ENCODE measurements at places on chromosomes 5 and 9.

DNA sequence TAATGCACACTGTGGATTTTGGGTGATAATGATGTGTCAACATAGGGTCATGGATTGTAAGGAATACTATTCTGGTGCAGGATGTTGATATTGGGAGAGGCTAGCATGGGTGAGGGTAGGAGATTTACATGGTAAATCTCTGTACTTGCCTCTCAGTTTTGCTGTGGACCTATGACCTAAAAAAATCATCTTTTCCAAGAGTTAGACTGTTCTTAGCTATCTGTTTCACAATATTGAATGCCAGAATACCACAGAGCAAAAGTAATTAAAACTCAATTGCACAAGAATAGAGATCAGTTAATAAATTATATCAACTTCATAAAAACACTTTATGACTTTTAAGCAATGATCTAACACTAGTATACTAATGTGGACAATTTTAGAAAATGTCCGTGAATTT, 651.6 kb downstream of the HTR1A start:
- no peak for DNase-seq

- no peak for DNase-seq
These were observed 119.7 kb upstream of the PJA2 start for GRCh38 chr5:109529520-109529919.

GRCh38 chr9:99778308-99778707, 43.4 kb upstream of the NR4A3 start:
- DNase-seq, result no peak

DNA sequence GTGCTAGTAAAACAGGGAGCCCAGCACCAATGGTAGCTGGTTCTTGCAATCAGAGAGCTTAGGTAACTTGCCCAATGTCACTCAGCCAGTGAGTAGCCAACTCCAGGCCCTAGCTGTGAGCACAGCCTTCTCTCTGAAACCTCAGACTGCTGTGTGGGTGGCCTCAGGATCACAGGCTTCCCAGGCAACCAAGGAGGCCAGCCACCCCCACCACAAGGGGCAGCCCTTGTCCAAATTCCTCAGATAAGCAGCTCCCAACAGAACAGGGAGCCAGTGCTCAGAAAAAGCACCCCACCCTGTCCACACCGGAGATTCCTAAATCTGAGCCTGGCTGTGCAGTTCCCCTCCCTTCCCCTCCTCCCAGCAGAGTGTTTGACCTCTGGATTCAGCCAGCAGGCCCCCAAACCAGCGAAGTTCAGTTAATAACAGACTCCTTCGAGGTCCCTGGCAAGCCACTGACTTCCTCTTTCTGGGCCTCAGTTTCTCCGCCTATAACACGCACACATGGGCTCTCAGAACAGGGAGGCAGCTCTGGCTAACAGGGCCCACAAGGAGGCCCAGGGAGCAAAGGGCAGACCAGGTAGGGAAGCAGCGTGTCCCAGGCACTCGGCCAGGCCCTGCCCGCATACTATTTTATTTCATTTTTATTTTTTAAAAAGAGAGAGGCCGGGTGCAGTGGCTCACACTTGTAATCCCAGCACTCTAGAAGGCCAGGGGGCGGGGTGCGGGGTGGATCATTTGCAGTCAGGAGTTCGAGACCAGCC, 2.7 kb downstream of the EEIG1 start:
- peak; percentile 68 for DNase-seq

- no peak for DNase-seq
These were observed 8.5 kb downstream of the B4GALT7 start for GRCh38 chr5:177608243-177609075.

DNA sequence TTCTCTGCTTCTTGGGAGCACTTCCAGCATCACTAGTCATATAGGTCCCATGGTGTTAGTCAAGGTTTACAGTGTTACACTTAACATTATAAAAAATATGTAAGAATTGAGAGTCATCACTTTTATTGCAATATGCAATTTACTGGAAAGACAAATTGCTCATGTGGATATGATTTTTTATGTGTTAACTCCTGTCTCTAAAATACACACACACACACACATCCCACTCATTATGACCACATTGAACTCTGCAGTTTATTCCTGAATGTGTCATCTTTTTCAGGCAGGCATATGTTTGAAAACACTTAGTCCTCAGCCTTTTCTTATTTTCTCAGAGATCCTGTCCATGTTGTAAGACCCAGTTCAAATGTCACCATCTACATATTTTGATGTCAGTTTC, 148.5 kb upstream of the MRPS30 start:
- DNase-seq, result no peak

DNA sequence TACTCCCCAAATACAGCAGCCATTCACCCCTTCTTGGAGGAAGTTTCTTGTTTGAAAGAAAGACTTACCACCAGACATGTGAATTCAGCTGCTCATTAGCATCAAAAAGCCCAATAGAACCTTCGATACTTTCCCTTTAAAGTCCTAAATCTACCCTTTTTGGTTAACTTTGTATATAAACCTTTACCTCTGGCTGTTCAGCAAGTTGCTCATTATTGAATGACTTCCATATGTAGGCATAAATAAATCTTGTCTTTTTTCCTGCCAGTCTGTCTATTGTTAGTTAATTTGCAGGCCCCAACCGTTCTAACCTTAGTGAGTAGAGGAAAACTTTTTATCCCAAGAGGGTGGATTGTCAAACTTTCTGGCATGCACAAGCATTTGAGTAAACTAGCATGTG, 27.9 kb upstream of the FBXL17 start:
- DNase-seq, result no peak

DNA sequence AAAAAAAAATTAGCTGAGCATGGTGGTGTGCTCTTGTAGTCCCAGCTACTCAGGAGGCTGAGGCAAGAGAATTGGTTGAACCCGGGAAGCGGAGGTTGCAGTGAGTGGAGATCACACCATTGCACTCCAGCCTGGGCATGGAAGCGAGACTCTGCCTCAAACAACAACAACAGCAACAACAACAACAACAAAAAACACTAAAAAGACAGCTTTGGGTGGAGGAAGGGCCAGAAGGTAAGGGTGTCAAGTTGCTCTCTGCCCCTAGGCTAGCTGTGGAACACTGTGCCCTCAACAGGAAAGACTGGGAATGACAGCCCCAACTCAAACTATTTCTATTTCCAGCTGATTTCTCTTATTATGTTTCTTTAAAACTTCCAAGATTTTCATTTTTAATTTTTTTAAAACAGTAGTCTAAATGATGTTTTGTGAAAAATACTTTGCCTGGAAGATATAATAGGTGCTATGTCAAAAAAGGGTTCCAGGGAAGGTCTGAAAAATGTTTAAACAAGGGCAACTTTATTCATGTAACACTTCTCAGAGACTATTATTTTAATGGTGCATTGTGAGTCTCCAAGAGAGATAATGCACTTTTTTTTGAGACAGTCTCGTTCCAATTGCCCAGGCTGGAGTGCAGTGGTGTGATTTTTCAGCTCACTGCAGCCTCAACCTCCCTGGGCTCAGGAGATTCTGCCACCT, 29.9 kb downstream of the CLINT1 start:
- no peak for DNase-seq

DNA sequence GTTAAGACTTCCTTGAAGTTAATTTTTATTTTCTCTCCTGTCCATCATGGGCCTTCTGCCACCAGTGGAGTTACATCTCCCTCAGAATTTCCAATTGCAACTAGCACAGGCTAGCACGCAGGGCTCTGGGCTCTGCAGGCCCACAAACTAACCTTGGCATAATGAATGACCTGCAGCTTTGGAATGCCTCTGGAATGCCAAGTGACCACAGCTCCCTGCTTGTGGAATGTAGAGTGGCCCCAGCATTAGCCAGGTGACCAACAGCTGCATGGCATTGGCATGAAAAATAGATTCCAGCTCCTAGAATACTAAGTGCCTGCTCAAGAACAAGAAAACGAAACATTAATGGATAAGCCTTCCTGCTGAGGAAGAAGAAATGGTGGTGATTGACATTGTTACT, 726.1 kb downstream of the BRINP1 start:
- DNase-seq, result no peak

DNA sequence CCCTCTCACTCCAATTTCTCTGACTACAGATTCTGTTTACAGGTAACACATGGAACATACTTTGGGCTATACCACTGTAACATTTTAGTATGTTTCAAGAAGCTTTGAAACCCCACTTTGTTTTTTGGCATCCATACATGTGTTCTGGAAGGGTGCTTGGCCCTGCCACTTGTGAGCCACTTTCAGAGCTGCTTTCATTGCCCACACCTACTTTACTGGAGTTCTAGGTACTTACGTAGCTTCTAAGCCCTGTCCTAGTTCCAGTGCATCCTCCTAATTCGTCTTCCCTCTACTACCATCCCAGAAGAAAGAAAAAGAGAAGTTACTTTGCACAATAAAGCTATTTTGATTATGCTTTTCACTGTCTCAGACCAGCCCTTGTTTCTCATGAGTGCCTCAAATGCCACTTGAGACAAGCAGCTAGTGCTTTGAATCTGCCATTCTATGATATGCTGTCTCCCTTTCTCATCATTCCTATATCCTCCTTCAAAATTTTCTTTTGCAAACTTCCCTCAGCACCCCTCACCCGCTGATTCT, 26.5 kb upstream of the C5orf47 start:
- DNase-seq, result no peak

GRCh38 chr9:87810679-87811178, 71.9 kb upstream of the SPATA31E1 start:
- DNase-seq, result no peak

DNA sequence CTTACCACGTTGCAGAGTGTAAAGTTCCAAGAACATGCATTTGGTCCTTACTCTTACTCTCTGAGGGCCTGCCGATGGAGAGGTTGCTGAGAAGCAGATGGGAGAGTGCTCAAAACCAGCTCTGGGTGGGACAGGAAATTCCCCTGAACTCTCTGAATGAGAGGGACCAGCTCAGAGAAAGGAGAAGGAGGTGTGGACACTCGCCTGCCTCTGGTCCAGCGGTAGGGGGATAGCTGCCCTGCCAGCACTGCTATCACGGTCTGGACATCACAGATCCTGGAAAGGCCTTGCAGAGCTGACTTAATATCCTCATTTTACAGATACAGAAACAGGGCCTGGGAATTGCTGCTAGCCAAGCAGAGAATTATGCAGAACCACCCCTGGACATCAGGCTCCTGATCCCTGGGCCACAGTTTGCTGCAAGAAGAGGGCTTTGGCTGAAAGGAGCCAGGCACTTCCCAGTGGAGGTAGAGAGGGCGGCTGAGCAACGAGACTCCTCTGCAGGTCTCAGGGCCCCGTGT, 4.9 kb downstream of the TRAF1 start:
- DNase-seq, result peak; percentile 68

GRCh38 chr9:129394061-129394885, 216.2 kb upstream of the IER5L start:
- DNase-seq, result no peak

DNA sequence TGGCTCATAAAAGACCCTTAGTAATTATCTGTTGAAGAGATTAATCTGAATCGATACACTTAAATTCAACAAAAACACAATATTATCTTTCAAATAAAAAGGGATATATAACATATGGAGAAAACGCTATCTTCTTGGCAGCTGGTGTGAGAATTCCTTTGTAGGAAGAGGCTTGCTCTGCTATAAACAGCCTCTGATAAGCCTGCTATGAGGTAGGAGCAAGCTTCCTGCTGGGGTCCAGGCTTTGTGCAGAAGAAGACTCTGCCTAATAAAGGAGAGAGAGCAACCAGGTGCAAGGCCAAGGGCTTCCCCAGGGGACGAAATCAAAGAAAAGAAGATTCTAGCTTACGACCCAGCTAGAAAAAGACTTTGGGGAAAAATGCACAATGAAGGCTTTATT, 43.3 kb upstream of the SSBP2 start:
- no peak for DNase-seq

DNA sequence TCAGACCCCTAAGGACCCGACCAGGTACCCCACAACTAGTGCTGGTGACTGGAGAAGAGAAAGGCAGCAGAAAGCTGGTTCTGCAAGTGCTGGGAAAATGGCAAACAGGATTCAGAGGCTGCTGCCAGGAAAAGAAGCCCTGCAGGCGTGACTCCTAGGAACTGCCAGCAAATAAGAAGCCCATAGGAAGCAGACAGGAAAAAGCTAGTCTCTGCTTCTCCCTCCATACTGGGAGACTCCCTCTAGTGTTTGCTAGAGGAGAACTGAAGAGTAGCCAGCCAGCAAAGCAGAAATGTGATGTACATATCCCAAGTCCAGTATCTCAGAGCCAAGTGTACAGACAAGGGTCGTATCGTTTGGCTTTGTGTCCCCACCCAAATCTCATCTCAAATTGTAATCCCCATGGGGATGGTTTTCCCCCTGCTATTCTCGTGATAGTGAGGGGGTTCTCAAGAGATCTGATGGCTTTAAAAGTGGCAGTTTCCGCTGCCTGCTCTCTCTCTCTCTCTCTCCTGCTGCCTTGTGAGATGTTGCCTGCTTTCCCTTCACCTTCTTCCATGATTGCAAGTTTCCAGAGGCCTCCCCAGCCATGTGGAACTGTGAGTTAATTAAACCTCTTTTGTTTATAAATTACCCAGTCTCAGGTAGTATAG, 38.1 kb upstream of the TUSC1 start:
- DNase-seq, result no peak

GRCh38 chr5:135662061-135662481, 83.3 kb upstream of the CXCL14 start:
- no peak for DNase-seq

DNA sequence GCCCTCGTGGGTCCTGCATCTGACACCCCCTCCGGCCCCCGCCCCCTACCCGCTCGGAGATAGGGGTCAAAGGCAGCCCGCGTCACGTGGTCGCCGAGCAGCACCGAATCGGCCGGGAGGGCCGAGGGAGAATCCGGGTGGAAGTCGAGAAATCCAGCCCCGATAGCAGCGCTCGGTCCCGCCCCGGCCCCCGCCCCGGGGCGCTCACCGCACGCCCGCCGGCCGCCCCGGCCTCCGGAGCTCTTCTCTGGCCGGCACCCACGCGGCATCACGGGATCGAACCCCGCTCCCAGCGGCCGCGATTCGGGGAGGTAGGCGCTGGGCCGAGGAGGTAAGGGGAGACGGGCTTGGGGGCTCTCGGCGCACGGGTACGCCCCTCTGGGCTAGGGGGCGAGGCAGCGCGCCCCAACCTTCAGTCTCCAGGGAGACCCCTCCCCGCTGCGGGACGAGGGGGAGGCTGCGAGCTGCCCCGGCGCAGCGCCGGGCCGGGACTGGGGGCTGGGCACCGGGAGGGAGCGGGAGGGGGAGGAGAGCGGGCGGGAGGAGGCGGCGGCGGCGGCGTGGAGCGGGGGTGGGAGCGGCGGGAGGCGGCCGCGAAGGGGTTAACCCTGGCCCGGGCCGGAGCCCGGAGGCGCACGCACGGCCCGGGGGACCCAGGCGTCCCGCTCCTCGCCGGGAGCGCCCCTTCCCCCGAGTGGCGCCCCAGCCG, 22.1 kb upstream of the NDST1 start:
- peak; percentile 73 for DNase-seq

- DNase-seq, result no peak
These were observed 92.3 kb downstream of the DAP start for GRCh38 chr5:10668697-10669096.

GRCh38 chr9:99103901-99104458, 933 bp upstream of the TGFBR1 start:
- no peak for DNase-seq

- no peak for DNase-seq
These were observed 89.1 kb downstream of the ACTL7B start for GRCh38 chr9:108766626-108767161.

- no peak for DNase-seq
These were observed 76.6 kb downstream of the GOLM1 start for GRCh38 chr9:86022687-86023266.
